Spinal cord (tissue), 10 donors: ENCODE measurements at places on chromosomes 16 and 17. TPM values are rescaled to one million over a fixed set of nuclear protein-coding genes. Genes with fewer than 3 reads are reported as not detected.

DNA sequence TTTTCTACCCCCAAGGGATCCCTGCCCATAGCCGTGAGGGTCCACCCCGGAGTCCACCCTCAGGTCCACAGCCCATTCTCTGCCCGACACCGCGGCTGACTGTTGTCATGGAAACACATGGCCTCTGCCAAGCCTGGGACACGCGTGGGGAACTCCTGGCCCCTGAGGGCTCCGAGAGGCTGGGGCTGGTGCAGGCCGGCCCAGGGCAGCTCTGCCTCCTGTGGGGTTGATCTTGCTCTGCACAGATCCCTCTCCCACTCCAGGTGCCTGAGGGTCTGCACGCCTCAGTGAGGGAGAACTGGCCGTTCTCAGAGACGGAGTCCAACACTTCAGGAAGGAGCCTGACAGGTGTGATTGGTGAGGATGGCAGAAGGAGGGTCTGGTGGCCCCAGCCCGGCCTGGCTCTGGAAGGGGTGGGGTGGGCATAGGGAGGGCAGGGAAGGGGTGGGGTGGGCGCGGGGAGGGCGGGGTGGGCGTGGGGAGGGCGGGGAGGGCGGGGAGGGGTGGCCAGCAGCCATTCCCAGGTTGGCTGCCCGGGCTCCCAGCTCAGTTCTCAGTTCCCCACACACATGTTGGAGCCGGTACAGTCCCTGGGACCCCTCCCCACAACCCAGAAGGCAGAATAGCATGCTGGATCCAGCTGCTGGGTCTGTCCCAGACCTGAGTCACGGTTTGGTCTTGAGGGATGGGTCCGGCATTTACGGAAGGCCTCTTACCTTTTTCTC lies 6.4 kb downstream of the MRPL28 start:
- DNase-seq = no peak

GRCh38 chr17:46889992-46890564 lies 32.9 kb upstream of the GOSR2 start:
- DNase-seq = no peak

GRCh38 chr17:37637956-37638355 lies 5.3 kb downstream of the DDX52 start:
- DNase-seq = no peak

The NLE1 gene
- total RNA-seq = 14.2 TPM

The HOXB3 gene
- 48.5 TPM for total RNA-seq

The SP2 gene
- 3.3 TPM for total RNA-seq

DNA sequence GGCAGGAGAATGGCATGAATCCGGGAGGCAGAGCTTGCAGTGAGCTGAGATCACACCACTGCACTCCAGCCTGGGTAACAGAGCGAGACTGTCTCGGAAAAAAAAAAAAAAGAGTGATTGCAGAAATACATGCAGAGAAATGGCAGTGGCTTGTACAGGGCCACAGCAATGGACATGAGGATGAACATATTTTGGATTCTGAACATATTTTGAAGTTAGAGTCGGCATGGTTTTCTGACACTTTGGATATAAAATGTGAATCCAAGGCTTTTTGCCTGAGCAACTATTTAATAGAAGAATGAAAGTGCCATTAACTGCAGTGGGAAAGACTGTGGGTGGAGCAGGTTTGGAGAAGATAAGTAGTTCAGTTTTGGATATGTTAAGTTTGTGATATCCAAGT lies 35.8 kb downstream of the CPD start:
- DNase-seq = no peak

The UTP4 gene
- 19.1 TPM for total RNA-seq

DNA sequence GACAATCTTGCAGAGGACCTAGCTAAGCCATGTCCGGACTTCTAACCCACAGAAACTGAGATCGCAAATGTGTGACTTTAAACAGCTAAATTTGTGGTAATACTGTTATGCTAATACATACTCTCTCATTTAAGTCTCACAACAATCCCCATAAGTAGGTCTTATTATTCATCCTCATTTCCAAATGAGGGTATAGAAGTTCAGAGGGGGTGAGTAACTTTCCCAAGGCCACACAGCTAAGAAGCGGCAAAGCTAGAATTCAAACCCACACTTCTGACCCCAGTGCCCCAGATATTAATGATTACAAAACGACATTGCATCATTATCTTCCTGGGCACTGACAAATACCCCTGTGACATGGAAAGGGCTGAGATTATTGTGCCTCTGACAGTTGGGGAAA lies 81.4 kb downstream of the CNGB1 start:
- no peak for DNase-seq

- no peak for DNase-seq
Measured at GRCh38 chr17:17732892-17733670, 51.8 kb downstream of the RAI1 start.

The RNF157 gene
- total RNA-seq = 22.8 TPM

GRCh38 chr16:85935391-85935973 lies 36.5 kb downstream of the IRF8 start:
- DNase-seq = no peak

The ENPP7 gene
- not detected for total RNA-seq

DNA sequence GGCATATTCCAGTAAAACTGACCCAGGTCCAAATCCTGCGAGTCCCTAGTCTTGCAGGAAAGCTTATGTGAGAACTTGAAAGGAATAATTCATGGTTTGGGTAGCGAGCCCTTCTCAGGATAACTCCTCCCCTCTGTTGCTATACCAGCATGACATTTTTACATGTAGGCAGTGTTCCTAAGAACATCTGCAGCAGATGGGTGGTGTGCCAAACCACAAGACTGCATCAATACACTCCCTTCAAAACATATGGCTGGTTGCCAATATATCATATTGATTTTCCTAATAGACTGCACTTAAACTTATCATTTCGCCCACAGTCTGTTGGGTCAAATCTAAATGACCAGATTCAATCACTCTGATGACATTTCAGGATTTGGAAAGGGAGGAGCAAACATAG lies 19.9 kb downstream of the PSME3IP1 start:
- no peak for DNase-seq

The CA5A gene
- total RNA-seq = 0.55 TPM

- no peak for DNase-seq
Measured at GRCh38 chr16:23225634-23226033, 43.1 kb downstream of the SCNN1G start.

- no peak for DNase-seq
Measured at GRCh38 chr17:2266045-2266864, 37.3 kb downstream of the SMG6 start.

- DNase-seq = no peak
Measured at GRCh38 chr16:68948230-68948910, 105.0 kb downstream of the TANGO6 start.

GRCh38 chr17:76497979-76498875 lies 3.0 kb downstream of the RHBDF2 start:
- no peak for DNase-seq

- DNase-seq = no peak
Measured at GRCh38 chr16:62853887-62854286, 817.6 kb upstream of the CDH8 start.

GRCh38 chr16:67278773-67279295 lies 498 bp upstream of the PLEKHG4 start:
- no peak for DNase-seq

GRCh38 chr16:81745704-81746558 lies 33.2 kb upstream of the PLCG2 start:
- no peak for DNase-seq

- DNase-seq = no peak
Measured at GRCh38 chr17:66476014-66476413, 173.6 kb downstream of the PRKCA start.
